ENCODE measurements at places on chromosomes 16 and 17. TPM values are rescaled to one million over a fixed set of nuclear protein-coding genes. Genes with fewer than 3 reads are reported as not detected.

DNA sequence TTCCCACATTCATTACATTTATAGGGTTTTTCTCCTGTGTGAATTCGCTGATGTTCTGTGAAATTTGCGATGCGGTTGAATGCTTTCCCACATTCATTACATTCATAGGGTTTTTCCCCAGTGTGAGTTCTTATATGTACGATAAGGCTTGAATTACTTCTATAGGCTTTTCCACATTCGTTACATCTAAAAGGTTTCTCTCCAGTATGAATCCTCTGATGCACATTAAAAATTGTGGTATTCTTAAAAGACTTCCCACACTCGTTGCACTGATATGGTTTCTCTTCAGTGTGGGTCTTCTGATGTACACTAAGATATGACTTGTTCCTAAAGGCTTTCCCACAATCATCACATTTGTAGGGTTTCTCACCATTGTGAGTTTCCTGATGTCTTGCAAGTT lies 30.4 kb downstream of the ZNF624 start:
- DNase-seq: no peak

GRCh38 chr16:16048904-16049582 lies 99.6 kb downstream of the ABCC1 start:
- DNase-seq: no peak

DNA sequence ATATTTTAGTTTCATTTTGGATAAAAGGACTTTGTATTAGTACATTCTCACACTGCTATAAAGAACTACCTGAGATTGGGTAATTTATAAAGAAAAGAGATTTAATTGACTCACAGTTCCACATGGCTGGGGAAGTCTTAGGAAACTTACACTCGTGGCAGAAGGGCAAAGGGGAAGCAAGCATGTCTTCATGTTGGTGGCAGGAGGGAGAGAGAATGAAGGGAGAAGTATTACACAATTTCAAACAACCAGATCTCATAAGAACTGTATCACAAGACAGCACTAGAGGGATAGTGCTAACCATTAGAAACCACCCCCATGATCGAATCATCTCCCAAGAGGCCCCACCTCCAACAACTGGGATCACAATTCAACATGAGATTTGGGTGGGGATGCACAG lies 142.9 kb downstream of the USP31 start:
- DNase-seq: no peak

GRCh38 chr17:1039511-1040215 lies 42.7 kb downstream of the TIMM22 start:
- DNase-seq: peak; percentile 92

DNA sequence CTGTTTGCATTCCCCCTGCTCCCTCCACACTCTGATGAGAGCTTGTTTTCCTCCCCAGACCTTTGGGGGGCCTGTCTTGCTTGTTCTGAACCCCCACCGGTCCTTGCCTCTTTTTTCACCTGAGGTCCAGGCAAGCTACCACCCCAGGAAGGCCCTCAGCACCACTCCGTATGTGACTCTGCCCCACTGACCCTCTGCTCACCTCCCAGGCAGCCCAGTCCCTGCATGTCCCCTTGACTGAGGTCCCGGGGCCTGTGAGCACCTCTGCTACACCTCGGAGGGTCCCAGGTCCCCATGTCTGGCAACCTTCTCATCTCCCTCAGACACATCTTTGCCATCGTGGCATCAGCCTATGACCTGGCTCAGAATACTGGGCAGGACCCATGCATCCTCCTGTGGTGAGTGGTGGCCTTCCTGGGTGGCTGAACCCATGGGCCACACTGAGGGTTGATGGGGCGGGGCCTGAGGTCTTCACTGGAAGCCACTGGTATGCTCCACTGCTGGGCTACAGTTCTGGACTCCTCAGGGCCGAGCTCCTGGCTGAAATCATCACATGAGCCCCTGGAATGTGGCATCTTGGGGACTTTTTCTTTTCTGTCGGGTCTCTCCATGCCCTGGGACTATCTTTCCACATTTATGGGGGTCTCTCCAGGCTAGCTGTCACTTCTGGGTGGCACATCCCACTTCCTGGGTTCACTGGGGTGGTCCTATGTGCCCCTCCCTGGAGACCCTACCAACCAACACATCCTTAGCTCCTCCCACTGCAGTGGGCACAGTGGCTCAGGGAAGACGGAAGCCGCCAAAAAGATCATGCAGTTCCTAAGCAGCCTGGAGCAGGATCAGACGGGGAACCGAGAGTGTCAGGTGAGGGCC lies 3.5 kb downstream of the MYO15B start:
- DNase-seq: no peak

GRCh38 chr17:36198831-36199465 lies 2.4 kb upstream of the CCL3L1 start:
- DNase-seq: no peak

GRCh38 chr17:17004251-17004996 lies 32.5 kb upstream of the TNFRSF13B start:
- DNase-seq: no peak

GRCh38 chr17:70370816-70371215 lies 201.5 kb downstream of the KCNJ2 start:
- DNase-seq: no peak

DNA sequence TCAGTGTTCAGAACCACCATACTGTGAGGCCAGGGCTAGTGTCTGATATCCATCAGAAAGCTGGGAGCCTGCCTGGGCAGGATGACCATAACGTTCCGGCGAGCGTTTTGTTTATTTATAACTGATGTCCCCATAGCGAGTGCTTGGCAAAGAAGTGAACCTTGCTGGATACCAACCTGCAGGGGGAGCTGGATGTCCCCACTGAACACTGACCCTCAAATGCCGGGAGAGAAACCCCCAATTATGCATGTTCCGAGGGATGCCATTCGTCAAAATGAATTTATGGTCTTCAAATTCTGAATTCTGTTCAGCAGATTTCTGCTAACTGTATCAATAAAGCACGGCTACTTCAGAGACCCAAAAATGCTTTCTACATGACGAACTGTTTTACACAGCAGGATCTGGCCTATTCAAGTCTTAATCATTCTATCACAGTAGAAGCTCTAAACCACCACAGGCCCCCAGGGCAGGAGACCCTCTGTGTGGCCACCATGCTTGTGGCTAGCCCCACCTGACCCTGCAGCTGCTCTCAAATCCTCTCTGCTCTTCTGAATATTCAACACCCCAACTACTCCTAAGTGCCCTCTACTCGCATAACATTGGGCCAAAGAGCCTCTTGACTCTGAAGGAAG lies 15.2 kb downstream of the MED24 start:
- no peak for DNase-seq

- DNase-seq: no peak
Observed at GRCh38 chr16:66229651-66230050, 136.8 kb upstream of the CDH5 start.

- peak; percentile 83 for DNase-seq
Observed at GRCh38 chr16:10616756-10617640, 36.6 kb upstream of the EMP2 start.

DNA sequence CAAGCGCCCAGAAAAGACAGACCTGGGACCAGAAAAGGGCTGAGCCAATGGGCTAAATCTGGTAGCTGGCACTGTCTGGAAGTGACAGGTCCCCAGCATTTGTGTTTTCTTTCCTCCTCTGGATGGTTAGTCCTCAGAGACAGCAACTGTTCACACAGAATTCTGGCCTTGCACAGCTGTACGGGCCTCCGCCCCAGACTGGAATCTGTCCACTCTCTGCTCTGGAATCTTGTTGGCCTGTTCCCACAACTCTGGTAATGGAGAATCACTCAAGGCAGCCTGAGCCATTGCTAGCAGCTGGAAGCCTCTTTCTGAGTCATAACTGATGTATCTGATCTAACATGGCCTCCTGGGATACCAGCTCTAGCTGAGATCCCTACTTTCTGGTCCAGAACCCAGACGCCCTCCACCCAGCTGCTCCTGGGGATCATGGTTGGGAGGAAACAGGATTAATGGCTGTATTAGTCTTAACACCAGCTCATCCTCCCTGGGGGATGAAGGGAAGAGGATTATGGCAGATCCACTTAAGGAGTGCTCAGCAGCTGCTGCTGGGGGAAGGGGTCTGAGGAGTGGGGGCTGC lies 9.1 kb downstream of the ZNF668 start:
- no peak for DNase-seq

GRCh38 chr16:30096862-30097563 lies 1.0 kb upstream of the YPEL3 start:
- no peak for DNase-seq

GRCh38 chr16:66790130-66790733 lies 11.2 kb downstream of the TERB1 start:
- no peak for DNase-seq

DNA sequence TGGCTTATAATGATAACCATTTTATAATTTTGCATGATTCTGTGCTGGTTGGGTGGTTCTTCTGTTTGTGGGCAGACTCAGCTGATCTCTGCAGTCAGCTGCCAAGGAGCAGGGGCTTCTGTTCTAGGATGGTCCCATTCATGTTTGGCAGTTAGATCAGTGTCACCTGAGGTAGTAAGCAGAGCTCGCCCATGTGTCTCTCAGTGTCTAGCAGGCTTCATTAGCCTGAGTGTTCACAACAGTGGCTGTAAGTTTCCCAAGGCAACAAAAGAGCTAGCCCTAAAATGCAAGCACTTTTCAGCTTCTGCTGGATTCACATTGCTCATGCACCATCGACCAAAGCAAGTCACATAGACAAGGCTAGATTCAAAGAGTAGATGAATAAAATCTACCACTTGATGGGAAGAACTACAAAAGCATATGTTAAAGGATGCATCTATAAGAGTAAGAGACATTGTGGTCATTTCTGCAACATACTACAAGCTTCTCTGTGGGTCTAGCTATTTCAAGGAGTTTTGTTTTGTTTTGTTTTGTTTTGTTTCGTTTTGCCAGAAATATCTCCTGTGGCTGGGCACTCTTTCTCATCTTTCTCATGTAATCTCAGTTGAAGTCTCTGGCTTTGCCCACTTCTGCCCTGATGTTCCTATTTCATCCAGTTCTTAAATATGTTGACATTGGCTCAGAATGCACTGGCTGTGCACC lies 180.8 kb downstream of the HS3ST4 start:
- no peak for DNase-seq

- no peak for DNase-seq
Observed at GRCh38 chr17:338442-339192, 14.0 kb downstream of the RPH3AL start.

- no peak for DNase-seq
Observed at GRCh38 chr16:80604600-80605355, 64.0 kb downstream of the DYNLRB2 start.

DNA sequence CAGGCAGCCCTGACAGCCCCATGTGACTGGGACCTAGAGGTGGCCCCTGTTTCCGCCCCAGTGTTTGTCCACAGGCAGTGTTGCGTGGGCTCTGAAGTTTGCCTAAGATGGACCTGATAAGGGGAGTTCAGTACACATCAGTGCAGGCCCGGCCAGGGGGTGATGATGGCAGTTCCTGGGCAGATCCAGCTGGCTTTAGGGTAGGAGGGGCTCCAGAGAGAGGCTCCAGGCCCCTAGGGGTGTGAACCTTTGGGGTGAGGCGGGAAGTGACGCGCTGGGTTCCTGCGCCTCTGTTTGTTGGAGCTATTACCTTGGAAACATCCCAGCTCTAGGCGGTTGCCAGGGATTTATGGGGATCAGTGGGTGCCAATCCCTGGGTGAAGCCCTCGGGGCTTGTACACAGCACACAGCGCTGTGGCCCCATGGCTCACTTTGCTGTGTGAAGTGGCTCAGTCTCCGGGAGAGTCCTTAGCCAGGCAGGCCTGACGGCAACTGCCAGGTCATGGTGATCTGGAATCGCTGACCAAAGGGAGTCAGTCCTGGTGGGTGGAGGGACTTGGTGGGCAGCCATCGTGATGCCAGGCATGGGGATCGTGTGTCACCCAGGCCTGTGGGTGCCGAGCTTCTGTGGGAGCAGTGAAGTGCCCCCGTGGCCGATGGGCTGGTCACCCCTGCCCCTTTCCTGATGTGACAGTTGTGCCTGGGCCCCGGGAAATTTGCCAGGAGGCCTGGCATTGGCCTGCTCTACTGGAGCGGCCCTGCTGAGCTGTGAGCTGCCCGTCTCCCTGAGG lies 146.1 kb downstream of the SEC14L1 start:
- peak; percentile 82 for DNase-seq

- DNase-seq: no peak
Observed at GRCh38 chr17:77124192-77124889, 16.4 kb upstream of the SEC14L1 start.

DNA sequence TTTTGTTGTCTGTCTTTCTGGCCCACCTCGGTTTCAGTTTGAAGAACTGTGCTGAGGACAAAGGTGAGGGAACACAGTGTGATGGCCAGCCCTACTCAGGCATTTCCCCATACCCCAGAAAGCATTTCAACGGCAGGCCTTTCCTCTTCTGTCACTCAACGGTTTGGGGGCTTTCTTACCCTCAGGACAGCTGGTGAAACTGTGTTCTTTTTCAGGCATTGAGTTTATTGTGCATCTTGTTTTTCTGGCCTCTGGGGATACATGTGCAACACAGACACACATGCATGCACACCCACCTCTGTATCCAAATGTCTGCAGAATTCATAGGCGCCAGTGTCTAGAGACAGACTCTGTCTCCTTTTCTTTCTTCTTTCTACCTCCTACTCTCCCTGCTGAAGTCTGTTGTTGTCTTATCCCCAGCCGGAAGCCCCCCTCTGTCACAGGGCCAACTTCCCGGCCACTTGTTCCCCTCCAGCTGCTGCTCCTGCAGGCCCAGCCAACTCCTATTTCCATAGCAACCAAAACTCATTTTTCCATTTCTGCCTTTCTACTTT lies 17.0 kb downstream of the CHD9 start:
- peak; percentile 63 for DNase-seq

- DNase-seq: no peak
Observed at GRCh38 chr17:22270381-22270780, 578.1 kb downstream of the KCNJ18 start.

- DNase-seq: no peak
Observed at GRCh38 chr17:81382851-81383250, 12.4 kb upstream of the BAHCC1 start.

DNA sequence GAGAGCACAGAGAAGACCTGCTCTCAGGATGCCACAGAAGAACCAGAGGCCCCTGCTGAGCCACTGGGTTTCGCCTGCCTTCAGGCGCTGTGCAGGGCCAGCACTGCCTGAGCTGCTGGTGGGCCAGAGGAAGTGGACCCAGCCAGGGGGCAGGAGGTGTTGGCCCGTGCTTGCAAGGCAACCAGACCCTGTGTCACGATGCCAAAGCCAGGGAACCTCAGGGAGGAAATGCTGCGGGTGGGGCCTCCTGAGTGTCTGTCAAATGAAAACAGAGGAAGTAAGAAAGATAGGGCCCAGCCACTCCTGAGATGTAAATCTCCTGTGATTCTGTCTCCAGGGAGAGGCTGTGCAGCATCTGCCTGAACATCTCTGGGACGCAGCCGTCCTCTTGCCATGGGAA lies 58.1 kb upstream of the ADORA2B start:
- DNase-seq: peak; percentile 65

DNA sequence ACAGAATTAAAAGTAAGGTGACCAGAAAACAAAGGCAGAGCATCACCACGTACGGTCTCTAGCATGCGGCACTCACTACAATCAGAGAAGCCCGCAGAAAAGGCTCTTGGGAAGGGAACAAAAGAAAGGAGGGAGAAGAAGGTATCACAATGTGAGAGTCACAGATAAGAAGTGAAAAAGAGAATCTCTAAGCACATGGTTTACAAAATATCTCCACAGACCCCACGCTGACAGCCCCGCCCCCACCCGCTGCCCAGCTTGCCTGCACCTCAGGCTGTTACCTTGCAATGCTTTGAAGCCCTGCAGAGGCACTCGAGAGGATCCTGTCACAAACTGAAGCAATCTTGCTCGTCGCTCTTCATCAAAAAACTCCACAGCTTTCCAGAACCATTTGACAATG lies 40.5 kb downstream of the CEP95 start:
- no peak for DNase-seq

The CD300C gene
- 13.9 TPM for total RNA-seq

The SBK1 gene
- total RNA-seq: 2.4 TPM

The CCL2 gene
- 34.1 TPM for total RNA-seq

The KRTAP4-2 gene
- total RNA-seq: not detected

The KCTD2 gene
- total RNA-seq: 22.9 TPM

The SMTNL2 gene
- 6.4 TPM for total RNA-seq

The TEKT1 gene
- total RNA-seq: 9.7 TPM

The HES7 gene
- total RNA-seq: 0.21 TPM

Data from lower lobe of right lung (tissue), 2 donors.